CD4-positive, alpha-beta T cell treated with Interleukin-17A for 1 hour (primary cell): ENCODE measurements at places on chromosomes 5 and 9.

- no peak for DNase-seq
Observed at GRCh38 chr5:10675177-10675700, 85.8 kb downstream of the DAP start.

DNA sequence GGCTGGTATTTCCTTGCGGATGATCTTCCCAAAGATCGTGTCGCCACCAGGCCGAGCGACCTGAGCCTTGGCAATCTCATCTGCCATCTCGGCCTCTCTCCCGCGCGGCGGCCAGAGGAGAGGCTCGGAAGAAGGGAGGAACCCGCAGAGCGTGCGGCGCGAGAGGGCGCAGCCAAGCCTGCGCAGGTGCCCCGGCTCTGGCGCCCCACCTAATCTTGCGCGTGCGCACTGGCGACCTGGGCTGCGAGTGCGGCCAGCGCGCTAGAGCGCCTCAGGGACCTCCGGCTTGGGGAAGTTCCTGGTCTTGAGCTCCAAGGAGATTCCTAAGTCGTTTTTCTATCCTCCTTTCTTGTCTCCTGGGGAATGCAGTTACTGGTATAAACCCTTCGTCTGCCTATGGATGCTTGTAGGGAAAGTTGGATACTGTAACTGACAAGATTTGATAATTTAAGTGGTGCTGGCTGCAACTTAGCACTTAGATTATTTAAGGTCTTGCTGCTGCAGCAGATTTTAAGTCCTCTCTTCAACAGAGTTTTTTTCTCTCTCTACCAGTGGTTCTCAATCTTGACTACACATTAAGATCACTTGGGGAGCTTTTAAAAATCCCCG lies at the start of gene HINT1:
Gene HINT1, minus strand, starts transcription at position 138 of the 609 bp plus-strand sequence. Its CDS starts 51 bp downstream, at position 87.
- DNase-seq: peak; percentile 91

- no peak for DNase-seq
Observed at GRCh38 chr9:91680998-91681397, 257.4 kb upstream of the NFIL3 start.

GRCh38 chr5:149135536-149136201 lies 5.6 kb upstream of the ABLIM3 start:
- no peak for DNase-seq

- DNase-seq: no peak
Observed at GRCh38 chr5:172429201-172429940, 25.0 kb downstream of the SH3PXD2B start.

GRCh38 chr5:127615916-127616315 lies 33.0 kb upstream of the CTXN3 start:
- DNase-seq: no peak

DNA sequence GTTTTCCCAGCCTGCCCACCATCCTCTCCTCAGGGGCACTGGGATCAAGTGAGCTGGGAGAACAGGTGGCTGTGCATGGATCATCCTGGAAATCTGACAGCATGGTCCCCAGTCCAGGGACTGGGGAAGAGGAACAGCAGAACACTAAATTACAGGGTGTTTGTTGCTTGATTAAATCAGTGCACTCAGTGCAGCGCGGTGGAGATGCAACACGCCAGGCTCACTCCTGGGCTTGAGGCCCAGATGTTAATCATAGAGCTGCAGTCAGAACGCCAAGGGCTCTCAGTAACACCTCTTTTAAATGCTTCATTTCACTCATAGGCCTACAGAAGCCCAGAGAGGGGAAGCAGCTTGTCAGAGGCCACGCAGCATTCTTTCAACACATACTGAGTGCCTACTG lies 14.2 kb upstream of the LARP1 start:
- no peak for DNase-seq

DNA sequence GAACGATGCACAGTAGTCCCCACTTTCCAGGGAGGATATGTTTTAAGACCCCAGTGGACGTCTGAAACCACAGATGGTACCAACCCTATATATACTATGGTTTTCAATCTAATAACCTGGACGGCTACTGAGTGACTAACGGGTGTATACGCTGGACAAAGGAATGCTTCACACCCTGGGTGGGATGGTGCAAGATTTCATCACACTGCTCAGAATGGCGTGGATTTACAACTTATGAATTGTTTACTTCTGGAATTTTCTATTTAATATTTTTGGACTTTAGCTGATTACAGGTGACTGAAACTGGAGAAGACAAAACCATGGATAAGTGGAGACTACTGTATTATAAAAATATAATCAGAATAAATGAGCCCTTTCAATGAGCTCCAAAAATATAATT lies 147.6 kb upstream of the TRIM32 start:
- no peak for DNase-seq

- no peak for DNase-seq
Observed at GRCh38 chr5:100407053-100407452, 128.1 kb upstream of the FAM174A start.

GRCh38 chr9:113600871-113601614 lies 137.5 kb downstream of the RGS3 start:
- no peak for DNase-seq

DNA sequence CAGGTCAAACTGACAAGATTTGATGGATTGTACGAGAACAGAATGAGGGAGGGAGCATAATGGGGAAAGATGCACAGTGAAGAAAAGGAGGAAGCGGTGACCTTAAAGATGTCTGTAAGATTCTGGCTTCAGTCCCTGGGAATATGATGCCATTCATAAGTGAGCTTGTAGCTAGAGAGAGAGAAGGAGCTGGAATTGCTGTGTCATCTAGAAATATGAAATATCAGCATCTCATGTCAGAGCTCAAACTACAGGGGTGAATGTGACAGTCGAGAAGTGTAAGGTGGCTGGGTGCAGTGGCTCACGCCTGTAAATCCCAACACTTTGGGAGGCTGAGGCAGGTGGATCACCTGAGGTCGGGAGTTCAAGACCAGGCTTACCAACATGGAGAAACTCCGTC lies 24.0 kb upstream of the WHRN start:
- no peak for DNase-seq

- peak; percentile 56 for DNase-seq
Observed at GRCh38 chr9:136544548-136544963, 1.3 kb downstream of the NOTCH1 start.

- DNase-seq: no peak
Observed at GRCh38 chr5:429453-430188, 13.4 kb upstream of the EXOC3 start.

DNA sequence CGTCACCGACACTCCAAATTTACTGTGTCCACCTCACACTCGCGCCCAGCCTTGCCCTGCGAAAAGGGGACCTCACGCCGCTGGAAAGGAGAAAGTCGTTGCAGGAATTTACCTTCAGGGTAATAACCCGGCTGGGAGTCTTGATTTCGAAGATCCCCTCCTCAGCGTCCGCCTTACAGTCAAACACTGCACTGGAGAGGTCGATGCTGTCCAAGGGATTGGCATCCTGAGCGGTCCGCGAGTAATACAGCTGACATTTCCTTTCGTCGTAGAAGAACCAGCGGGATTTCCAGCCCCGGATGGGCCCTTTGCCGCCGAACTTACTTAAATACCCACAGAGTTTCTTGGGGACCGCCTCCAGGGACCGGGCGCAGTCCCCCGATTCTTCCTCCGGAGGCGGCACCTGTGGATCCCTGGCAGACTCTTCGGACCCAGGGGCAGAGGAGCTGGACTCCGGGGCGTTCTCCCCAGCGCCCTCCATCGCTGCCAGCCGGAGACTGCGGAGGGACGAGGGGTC lies 330 bp downstream of the TBC1D2 start:
- no peak for DNase-seq

DNA sequence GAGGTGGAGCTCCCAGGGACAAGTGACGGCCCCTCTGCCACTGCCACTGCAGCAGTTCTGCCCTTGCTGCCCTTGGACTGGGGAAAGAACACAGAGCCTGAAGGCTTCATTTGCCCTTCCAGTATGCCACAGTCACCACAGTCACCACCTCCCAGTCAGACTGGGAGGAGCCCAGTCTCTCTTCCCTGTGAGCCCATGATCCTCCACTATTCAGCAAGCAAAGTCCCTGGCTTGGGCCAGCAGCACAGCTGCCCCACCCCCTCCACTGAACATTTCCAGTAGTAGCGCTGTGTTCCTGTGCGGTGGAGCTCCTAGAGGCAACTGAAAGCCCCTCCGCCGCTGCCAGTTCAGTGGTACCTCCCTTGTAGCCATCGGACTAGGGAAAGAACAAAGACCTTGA lies 329.4 kb downstream of the MAN2A1 start:
- DNase-seq: no peak

GRCh38 chr9:278651-279050 lies 64.0 kb downstream of the DOCK8 start:
- DNase-seq: peak; percentile 72
